GM04503 (cell line): ENCODE measurements at places on chromosomes 3 and 15.

DNA sequence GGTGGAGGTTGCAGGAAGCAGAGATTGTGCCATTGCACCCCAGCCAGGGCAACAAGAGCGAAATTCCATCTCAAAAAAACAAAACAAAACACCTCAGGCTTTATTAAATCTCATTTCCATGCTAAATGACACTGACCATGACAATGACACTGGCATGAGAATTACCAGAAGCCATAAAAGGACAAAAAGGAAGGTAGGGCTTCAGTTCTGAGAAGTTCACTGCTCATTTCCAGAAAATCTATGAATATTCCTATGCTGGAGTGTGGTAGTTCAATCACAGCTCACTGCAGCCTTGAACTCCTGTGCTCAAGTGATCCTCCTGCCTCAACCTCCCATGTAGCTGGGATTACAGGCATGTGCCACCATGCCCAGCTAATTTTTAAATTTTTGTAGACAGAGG is 44.7 kb downstream of the PCNP start:
- no peak for DNase-seq

GRCh38 chr3:23550402-23550801 is 255.4 kb upstream of the UBE2E1 start:
- DNase-seq, result no peak

- DNase-seq, result no peak
Observed at GRCh38 chr3:49265661-49266386, 11.2 kb downstream of the C3orf62 start.

- no peak for DNase-seq
Observed at GRCh38 chr3:169662132-169662842, 1.2 kb downstream of the MECOM start.

DNA sequence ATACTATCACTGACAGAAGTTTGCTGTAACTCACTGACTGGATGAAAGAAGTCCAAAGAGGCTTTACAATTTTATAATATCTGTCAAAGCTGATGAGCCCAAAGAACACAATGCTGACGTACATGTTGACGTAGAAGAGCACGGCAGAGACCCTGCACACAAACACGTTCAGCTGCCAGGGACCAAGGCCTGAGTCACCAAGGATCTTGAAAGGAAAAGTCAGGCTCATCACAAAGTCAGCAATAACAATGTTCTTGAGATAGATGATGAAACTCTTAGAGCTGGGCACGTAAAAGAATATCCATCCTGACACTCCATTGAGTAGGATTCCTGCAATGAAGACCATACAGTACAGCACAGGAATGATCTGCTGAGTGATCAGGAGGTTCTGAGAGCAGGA is 10.9 kb upstream of the GPR171 start:
- DNase-seq, result no peak
